ENCODE measurements at places on chromosomes 6 and 20.
A peak's percentile ranks its signal among the peaks of the same experiment; 100 is the strongest.

DNA sequence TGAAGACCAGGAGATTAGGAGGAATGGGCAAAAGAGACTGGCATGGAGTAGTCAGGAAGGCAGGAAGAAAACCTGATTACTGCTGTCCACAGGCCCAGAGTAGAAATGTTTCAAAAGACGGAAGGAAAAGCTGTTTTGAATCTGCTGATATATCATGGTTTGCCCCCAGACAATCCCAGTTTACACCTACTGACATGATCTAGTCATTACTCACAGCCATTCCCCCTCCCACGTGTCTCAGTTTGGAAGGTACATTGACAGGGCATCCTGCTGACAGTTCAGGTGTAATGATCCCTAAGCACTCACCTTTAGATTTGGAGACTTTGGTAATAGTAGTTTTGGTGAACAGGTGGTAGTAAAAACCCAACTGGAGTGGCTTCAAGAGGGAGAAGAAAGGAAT, 9.8 kb upstream of the TXNDC5 start:
- no peak for DNase-seq

GRCh38 chr6:26383624-26384417, 913 bp downstream of the BTN2A2 start:
- peak; percentile 26 for DNase-seq

- DNase-seq = no peak
Observed at GRCh38 chr6:136840276-136841001, 18.0 kb downstream of the PEX7 start.

GRCh38 chr20:10671919-10672623, 1.7 kb downstream of the JAG1 start:
- peak; percentile 28 for DNase-seq

DNA sequence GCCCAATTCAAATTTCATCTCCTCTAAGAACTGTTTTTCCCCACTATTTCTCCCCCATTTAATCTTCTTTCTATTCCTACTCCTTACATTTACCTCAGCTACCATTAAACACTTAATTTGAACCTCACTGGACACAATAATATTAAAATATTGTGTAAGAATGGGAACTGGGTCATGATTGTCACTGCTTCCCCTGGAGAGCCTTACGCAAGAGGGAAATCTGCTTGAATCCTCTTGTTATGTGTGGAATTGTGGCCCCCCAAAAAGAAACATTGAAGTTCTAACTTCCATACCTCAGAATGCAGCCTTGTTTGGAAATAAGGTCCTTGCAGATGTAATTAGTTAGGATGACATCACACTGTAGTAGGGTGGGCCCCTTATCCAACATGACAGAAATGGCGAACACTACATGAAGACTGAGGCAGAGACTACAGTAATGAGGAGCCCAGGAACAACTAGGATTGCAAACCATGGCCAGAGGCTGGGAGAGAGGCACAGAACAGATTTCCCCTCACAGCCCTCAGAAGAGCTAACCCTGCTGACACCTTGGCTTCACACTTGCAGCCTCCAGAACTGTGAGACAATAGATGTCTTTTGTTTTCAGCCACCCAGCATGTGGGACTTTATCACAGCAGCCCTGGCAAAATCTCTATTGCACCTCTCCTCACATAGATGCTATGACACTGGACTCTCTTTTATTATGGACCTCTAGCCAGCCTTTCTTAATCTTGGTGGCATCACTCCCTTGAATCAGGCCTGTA, 29.9 kb downstream of the HIVEP2 start:
- DNase-seq = no peak

DNA sequence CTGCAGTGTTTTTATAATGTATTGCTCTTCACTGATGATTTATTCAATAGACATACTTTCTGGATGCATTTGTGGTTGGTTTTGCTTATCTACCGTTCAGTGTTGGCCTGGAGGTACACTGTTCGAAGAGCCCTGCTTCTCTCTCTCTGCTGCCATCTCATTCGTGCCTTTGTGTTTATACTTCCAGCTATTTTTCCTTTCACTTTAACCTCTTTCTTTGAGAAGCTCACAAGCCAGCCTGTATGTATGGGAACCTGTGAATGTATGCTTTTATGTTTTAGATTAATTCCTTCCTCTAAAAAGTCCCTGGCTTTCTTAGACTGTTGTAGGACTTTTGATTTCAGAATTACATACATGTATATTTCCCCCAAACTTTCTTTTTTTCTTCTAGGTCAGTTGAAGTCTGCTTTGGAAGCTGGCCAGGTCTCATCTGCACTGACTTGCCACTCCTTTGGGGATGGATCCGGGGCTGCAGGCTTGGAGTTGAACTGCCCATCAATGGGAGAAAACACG, 83.0 kb downstream of the SCAND1 start:
- no peak for DNase-seq

GRCh38 chr6:4319981-4320683, 184.8 kb upstream of the ECI2 start:
- no peak for DNase-seq
